ENCODE measurements at places on chromosomes 1 and 21.
A peak's percentile ranks its signal among the peaks of the same experiment; 100 is the strongest.

DNA sequence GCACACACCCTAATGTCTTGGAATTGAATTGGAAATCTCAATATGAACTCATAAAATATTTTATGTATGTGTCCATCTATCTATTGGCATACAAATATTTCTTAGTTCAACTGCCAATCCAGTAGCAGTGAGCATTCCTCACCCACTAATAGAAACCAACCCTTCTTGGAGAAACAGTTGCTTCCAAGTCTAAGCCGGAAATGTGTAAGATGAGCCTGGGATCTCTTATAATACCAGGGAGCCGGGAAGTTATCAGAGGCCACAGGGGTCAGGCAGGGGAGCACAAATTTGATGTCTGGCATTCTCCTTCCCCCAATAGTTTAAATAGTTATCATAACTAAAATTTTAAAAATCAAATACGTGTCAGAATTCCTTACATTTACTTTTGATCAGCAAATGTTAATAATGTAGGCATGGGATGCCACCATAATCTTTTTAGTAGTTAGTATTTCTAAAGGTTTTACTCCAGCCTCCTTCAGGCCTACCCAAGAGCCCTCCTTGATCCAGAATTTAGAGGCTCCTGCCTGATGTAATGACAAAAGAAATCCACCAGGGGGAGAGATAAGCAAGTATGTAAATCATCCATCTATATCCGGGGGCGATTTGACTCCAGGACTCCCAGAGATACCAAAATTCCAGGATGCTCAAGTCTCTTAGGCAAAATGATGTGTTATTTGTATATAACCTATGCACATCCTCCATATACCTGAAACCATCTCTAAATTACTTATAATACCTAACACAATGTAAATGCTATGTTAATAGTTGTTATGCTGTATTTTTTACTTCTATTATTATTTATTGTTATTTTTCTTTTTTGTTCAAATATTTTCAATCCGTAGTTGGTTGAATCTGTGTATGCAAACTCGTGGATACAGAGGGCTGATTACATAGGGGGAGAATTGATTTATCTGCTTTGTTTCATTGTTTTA lies 218.7 kb upstream of the COA6 start:
- peak; percentile 62 for DNase-seq

GRCh38 chr1:43537423-43538142 lies 6.9 kb downstream of the PTPRF start:
- no peak for DNase-seq

DNA sequence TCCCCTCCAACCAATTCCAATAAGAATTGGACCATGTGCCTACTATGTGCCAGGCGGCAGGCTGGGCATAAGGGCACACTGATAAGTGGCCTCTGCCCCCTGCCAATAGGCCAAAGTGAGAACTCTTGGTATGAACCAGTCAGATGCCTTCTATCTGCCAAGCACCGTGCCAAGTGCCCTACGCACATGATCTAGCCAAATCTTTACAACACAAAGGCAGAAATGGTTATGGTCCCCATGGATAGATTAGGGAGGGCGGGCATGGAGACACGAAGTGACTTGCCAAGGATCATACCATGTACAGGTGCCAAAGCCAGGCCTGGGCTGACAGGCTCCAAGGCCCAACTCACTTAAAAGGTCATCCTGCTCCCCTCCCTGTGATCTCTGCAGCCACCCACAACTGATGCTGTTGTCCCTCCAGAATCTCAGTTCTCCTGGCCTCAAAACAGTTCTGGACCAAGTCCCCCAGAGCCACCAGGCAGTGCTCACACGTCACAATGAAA lies 32.1 kb downstream of the CASZ1 start:
- no peak for DNase-seq

DNA sequence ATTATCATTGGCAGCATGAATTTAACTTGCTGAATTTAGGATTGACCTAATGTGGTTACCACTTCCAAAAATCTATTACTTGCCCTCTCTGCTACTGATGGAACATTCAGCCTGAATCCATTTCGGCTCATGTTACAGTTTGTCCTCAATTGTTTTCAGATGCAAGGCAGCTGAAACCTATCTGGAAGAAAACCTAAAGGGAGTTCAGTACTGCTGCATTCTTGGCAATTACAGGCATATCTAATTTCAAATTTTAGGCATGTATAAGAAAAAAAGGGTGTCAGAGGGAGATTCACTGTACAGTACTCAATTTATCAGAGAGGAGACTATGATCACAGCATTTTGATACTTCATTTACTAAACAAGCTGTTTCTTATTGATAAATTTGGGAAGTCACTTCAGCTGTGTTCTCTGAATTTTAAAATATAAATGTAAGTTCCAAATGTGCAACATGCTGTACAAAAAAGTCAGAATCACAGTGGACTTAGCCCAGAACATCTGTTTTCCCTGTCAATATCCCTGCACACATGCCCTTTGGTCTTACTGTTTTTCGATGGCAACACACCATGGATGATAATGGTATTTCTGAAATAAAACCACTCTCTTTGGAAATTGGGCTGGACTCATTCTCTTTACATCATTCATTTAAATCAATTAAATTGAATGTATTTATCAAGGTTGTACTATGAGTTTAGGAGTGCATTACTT lies 651.6 kb upstream of the ADGRL4 start:
- no peak for DNase-seq

GRCh38 chr21:19899645-19900044 lies 1098.6 kb upstream of the NCAM2 start:
- no peak for DNase-seq

- DNase-seq, result no peak
These were observed at the start of gene B3GALT5 for GRCh38 chr21:39612233-39613040. TSS of gene B3GALT5 (plus strand) at chr21:39612940. CDS start at chr21:39660560, 47,620 bp downstream.

DNA sequence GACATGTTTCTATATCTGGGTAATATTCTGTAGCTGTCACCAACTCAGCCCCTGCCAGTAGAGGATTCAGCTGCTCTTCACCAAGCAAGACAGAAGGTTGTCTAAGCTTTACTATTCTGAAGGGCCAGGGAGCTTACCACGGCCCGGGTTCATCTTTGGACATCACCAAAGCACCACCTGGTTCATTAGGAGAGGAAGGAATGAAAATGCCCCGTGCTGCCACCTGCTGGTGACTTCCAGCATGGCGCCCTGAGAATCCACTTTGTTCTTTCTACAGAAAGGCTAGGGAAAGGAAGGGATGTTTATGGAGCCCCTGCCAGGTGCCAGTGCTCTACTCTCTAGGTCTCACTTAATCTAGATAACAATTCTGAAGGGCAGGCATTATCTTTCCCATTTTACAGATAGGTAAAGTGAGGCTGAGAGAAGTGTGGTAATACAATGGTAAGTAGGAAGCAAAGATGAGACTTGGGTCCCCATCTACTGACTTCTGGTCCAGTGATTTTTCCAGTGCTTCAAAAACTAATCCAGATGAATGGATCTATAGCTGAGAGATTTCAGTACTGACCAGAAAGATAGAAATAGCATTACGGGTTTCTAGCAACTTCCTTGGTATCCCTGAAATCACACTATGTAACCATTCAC lies 79.5 kb downstream of the BEND5 start:
- DNase-seq, result peak; percentile 64

DNA sequence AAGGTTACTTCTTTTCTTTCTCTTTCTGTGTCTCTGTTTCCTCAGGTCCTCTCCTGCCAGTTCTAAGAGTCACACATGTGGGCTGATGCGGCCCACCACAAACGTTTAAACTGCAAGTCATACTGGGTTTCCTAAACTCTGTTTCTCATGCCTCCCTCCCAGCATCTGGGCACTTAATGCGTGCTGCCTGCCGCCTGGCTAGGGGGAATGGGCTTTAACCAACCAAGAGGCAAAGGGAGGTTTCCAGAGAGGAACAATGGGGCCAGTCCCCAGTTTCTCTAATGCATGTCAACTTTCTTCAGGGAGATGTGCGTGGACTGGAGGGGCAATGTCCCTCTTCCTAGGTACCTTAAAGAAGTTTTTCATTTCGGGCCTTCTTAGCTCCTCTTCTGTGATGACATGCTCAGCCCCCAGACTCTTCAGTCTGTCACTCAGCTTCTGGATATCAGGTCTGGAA lies 19.9 kb upstream of the SRSF4 start:
- peak; percentile 29 for DNase-seq

- no peak for DNase-seq
These were observed 2.2 kb downstream of the IL10RB start for GRCh38 chr21:33268393-33268736.

Measured in DND-41 (cell line).